ENCODE measurements at places on chromosomes 1 and 21.

DNA sequence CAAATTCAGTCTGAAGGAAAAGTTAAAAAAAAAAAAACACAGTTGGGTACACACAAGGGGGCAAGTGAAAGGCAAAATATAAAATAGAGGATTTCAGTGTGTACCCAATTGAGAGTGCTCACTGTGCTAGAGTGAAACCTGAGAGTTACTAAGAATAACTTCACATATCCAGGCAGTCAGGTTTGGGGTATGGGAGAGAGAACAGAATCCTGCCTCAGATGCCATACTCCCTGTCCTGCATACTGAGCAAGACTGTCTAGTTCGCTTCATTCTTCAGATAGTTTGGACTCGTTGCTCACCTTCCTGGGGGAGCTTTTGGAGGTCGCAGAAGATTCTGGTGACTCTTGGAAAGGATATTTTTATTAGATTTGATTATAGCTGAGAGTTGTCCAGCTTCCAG, 20.4 kb downstream of the CEP85 start:
- DNase-seq = no peak

DNA sequence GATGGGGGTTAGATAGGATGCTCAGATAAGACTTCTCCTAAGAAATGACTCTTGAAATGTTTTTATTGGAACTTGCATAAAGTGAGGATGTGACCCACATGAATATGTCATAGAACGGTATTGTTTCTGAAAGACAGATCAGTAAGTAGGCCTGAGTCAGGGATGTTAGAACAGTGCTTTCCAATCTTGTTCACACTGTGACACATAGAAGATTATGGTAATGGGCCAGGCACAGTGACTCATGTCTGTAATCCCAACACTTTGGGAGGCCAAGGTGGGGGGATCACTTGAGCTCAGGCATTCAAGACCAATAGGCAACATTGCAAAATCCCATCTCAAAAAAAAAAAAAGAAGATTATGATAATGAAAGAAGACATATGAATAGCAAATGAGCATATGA, 32.9 kb downstream of the FMO4 start:
- DNase-seq = no peak

- DNase-seq = no peak
Measured at GRCh38 chr1:243712941-243713340, 137.1 kb downstream of the AKT3 start.

DNA sequence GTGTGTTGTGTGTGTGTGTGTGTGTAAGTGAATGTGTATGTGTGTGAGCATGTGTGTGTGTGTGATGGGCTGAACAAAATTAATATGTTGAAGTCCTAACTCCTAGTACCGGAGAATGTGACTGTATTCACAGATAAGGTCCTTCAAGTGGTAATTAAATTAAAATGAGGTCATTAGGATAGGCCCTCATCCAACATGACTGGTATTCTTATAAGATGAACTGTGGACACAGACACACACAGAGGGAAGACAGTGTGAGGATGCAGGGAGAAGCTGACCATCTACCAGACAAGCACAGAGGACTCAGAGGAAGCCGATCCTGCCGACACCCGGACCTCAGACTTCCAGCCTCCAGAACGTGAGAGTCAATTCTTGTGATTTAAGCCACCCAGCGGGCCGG, 91.2 kb upstream of the PGBD5 start:
- DNase-seq = no peak

DNA sequence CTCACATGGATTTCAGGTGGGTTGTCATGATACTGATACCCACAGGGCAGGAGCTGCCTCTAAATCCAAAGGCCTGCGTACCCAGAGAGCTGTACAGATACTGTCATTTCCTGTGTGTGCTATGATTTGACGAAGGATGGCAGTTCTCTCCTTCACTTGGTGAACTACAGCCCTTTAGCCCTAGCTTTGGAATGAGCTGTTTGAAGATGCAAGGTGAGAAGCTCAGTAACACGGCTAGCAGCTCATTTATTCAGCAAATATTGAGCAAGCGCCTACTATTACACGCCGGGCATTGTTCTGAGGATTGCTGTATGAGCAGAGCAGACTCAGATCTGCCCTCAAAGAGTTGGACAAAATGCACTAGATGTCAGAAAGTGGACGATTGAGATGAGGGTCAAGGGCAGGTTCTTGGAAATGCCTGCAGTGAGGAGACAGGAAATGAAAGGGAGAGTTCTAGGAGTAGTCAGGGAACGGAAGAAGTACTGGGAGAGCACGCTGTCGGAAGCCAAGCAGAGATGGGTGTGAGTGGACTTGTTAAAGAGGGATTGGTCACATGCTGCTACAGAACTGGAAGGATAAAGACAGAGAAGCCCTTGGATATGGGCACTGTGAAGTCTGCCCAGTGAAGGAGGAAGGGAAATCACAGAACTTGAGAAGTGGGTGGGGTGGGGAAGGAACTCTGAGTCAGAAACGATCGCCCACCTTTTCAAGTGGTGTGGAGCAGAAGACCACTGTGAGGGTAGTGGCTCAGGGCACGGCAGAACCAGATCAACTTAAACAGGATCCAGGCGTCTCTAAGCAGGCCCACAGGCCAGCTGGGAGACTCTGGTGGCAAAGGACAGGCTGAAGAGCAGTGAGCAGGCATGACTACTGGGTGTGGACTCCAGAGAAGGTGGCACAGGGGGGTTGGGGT, 7.1 kb downstream of the PTGFRN start:
- DNase-seq = no peak

DNA sequence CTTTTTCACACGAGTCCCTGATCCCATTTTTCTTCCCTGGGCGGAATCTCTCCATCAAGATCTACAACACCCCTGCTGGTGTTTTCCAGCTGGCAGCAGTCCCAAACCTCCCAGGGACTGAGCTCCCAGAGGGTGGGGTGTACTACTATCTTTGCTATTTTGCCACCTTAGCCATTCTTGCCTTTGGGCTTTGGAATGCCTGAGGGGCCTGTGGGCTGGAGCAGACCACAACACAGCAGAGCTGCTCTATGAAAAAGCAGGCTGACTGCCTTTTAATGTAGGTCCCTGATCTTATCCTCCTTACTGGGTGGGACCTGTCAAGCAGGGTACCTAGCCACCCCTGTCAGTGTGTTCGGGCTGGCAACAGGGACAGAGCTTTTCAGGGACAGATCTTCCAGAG, 91.9 kb downstream of the KCNT2 start:
- DNase-seq = no peak

- no peak for DNase-seq
Measured at GRCh38 chr21:29677326-29677725, 262.5 kb downstream of the GRIK1 start.

DNA sequence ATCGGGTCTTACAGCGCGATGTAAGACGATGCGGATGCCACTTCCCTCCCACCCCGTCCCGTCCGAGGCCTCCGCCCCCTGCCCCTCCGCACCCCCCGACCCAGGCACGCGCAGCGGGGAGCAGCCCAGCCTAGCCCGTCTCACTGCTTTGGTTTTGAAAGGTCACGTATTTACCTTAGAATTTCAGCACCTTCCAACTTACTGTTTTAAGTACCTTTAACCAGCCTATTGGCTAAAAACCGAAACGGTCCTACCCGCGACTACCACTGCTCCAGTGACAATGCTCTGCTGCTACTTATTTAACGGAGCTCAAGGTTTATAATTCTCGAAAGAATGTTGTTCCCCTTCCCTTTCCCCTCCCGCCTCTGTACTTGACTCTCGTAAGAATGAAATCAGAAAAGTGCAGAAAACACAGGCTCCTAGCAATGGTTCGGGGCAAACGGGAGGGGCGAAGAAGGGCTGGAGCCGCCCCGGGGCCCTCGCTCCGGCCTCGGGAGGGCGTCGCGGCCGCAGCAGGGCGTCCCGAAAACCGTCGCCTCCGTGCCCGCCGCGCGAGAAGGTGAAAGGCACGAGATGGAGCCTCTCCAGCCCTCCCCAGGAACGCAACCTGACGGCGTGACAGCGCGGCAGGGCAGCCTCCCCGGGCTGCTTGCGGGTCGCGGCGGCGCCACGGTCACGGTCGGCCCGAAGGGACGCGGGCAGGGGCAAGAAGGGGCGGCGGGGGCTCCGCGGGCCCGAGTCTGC, 667 bp downstream of the TMEM50B start:
- no peak for DNase-seq

GRCh38 chr21:29386803-29387202, 88.1 kb downstream of the BACH1 start:
- DNase-seq = no peak

DNA sequence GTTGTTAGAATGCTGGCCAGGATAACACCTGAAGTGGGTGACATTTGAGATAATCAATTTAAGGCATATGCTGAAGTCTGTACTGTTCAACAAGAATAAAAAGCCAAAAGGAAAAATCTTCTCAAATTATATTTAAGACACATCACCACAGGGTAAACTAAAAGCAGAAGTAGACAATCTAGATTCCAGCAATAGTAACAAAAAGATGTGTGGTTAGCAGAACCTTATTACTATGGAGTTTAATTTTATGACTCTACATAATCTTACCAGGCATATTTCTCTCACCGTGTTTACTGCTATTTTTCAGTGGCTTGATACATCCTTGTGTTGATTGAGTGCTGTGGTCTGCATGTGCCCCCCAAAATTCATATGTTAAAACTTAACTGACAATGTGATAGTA, 300.4 kb upstream of the ZP4 start:
- no peak for DNase-seq

- DNase-seq = no peak
Measured at GRCh38 chr1:77948841-77949424, 29.9 kb downstream of the FUBP1 start.

DNA sequence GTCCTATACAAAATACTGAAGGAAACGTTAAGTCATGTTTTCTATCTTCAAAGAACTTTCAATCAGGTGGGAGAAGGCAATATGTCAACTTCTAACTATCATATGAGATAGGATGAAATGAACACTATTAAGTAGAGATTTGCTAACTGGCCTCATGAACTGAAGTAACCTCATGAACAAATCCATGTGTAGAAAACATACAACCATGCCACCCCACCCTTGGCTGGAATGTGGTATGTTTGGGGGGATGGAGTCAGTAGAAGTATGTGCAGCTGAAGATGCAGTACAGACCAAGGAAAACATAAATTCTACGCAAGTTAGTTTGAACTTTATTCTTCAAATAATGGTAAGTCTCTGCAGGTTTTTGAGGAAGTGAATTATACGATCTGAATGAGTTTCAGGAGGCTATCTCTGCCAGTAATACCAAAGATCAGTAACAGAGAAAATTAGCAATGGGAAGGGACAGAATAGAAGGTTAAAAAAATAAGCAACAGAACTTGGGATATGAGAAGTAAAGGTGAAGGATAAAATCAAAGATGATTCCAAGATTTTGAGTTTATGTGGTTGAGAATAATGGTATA, 4.5 kb downstream of the TRMT1L start:
- no peak for DNase-seq

- DNase-seq = no peak
Measured at GRCh38 chr1:63592536-63593302, 492 bp upstream of the PGM1 start.

GRCh38 chr1:185409763-185410528, 92.9 kb upstream of the IVNS1ABP start:
- DNase-seq = no peak

DNA sequence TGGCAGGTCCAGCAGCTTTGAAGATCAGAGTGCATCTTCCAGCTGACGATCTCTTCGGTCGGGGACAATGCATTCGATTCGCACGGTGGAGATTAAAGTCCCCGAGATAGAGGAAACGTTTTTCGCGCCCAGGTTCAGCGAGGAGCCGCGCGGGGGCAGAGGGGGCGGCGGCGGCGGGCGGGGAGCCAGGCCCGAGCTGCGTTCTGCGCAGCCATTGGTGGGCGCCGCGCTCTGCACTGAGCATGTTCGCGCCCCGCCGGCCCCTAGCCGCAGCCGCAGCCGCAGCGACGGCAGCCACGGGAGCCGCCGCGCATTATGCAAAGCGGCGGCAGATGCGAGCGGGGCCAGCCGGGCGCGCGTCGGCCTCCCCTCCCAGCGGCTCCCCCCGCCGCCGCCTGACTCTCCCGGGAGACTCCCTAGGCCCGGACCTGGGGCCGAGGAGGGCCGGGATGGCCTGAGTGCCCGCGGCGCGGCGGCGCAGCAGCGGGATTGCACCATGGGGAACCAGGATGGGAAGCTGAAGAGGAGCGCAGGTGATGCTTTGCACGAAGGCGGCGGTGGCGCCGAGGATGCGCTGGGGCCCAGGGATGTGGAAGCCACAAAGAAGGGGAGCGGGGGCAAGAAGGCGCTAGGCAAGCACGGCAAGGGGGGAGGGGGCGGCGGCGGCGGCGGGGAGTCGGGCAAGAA, at the start of gene FMN2:
Gene FMN2, plus strand, starts transcription at position 270 of the 687 bp plus-strand sequence. Its CDS starts 227 bp downstream, at position 497.
- DNase-seq = no peak

DNA sequence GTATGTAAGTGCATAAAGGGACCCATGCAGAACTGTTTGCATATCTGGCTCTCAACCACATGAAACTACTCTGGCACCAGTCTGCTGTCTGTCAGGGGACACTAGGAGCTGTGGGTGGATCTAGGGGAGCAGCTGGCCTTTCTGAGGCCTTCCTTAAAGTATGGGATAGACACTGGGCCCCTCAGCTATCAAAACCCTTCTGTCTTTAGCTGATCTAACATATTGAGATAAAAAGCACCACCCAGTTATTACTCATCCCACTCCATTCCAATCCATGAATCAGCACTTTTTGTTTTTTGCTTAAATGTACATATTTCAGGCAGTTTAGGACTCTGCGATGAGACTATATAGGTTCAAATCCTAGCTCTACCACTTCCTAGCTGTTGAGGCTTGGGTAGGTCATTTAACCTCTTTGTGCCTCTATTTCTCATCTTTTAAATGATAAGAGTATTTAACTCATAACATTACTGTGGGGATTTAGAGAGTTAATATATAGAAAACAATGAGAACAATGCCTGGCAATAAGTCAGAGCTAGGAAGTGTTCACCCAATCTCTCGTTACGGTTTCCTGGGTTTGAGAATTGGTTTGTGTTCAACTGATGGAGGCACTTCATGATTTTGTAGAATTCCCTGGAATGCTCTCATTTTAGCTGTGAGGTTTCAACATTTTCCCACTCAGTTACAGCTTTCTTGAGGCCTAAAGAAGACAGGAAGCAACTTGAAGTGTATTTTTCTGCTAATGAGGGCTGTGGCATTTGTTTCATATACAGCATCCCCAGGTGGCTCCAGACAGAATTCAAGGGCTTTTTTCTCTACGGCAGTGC, 68.9 kb downstream of the LRIG2 start:
- no peak for DNase-seq

GRCh38 chr1:227268943-227269342, 49.3 kb downstream of the CDC42BPA start:
- DNase-seq = no peak

- no peak for DNase-seq
Measured at GRCh38 chr1:218659911-218660677, 315.0 kb downstream of the TGFB2 start.

DNA sequence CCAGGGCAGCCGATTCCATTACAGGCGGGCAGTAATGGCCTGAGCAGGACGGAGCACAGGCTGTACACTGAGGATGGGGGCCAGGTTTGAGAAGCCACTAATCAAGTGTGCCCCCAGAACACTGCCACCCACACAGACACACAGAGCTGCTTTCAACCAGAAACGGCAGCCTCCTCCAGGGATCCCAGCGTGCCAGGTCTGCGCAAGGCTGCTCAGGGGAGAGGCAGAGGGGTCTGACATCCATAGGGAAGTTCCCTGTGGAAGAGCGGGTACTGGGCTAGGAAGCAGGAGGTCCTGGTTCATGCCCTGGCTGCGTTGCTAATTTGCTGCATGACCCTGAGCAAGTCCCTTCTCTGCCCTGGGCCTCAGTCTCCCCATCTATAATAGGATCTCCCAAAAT, 26.1 kb upstream of the ALDH4A1 start:
- no peak for DNase-seq

GRCh38 chr1:190320952-190321351, 156.7 kb downstream of the BRINP3 start:
- no peak for DNase-seq
